ENCODE measurements at places on chromosomes 1 and 21.

- peak; percentile 33 for DNase-seq
Measured at GRCh38 chr21:18468790-18469189, 65.2 kb upstream of the TMPRSS15 start.

DNA sequence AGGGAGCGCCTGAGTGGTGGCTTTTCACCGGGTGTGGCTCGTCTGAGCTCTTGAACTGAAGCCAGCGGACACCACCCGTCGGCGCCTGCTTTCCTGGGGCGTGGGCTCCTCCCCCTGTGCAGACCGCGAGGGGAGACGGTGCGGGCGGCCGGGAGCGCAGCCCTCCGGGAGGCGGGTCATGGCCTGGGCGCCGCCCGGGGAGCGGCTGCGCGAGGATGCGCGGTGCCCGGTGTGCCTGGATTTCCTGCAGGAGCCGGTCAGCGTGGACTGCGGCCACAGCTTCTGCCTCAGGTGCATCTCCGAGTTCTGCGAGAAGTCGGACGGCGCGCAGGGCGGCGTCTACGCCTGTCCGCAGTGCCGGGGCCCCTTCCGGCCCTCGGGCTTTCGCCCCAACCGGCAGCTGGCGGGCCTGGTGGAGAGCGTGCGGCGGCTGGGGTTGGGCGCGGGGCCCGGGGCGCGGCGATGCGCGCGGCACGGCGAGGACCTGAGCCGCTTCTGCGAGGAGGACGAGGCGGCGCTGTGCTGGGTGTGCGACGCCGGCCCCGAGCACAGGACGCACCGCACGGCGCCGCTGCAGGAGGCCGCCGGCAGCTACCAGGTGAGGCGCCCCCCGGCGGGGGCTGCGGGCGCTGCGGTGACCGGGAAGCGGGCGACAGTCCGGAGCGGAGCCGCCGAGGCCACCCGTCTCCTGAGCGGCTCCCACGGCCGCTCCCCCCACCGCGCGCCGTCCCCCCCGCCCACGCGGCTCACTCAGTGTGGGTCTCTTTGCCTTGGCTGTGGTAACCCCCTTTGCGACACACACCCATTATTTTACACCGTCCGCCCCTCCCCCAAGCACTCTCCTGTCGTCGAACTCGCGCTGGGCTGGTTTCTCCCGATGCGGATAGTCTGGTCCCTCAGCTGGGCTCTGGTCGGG is at the start of gene TRIM58:
TSS of gene TRIM58 (plus strand) at position 119 of the 916 bp plus-strand sequence. CDS start at position 179, 60 bp downstream.
- DNase-seq = no peak

GRCh38 chr1:104189207-104189606 is 439.5 kb downstream of the AMY1C start:
- DNase-seq = peak; percentile 10

GRCh38 chr1:62900566-62900965 is 116.6 kb downstream of the ATG4C start:
- DNase-seq = no peak

DNA sequence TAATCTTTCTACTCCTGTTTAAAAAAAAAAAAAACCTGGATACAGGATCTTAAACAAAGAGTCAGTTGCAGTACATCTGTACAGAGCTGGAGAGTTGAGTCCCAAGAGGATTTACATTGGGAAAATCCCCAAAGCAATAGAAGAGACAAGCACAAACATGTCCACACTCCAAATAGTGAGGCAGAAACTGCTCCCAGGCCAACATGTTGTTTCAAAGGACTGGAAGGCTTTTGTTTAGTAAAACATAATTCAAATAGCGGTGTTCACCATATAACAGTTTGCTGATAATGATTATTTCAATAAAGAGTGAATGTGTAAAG is 425.4 kb downstream of the ADGRL2 start:
- DNase-seq = peak; percentile 7
